Ovary (tissue), 10 donors: ENCODE measurements at places on chromosomes 2 and 18. TPM values are rescaled to one million over a fixed set of nuclear protein-coding genes. Genes with fewer than 3 reads are reported as not detected.

ANKRD36 gene
- total RNA-seq = 31.2 TPM

COLEC12 gene
- total RNA-seq = 5.9 TPM

ERICH2 gene
- 1.5 TPM for total RNA-seq

CENPA gene
- not detected for total RNA-seq

DNA sequence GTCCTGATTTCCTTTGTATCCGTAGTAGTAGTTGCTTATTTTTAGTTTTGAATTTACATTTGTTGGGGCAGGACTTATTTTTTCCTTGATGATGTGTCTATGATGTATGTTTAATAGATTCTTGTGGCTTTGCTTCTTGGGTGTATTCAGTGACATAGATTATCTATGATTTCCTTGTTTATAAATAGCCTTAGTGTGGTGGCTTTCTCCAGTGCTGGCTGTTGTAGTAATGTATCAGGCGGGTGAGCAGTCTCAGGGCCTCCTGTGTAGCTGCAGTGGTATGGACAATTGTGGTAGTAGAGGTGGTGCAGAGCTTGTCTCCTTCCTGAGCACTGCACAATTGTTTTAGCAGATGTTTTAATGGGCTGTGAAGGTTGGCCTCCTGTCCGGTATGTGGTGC is 60.5 kb downstream of the SMCHD1 start:
- H3K4me1 ChIP-seq = peaks cover 7% of the 10 kb centered on the region
- no peaks in the 10 kb centered on the region for H3K36me3 ChIP-seq

DNA sequence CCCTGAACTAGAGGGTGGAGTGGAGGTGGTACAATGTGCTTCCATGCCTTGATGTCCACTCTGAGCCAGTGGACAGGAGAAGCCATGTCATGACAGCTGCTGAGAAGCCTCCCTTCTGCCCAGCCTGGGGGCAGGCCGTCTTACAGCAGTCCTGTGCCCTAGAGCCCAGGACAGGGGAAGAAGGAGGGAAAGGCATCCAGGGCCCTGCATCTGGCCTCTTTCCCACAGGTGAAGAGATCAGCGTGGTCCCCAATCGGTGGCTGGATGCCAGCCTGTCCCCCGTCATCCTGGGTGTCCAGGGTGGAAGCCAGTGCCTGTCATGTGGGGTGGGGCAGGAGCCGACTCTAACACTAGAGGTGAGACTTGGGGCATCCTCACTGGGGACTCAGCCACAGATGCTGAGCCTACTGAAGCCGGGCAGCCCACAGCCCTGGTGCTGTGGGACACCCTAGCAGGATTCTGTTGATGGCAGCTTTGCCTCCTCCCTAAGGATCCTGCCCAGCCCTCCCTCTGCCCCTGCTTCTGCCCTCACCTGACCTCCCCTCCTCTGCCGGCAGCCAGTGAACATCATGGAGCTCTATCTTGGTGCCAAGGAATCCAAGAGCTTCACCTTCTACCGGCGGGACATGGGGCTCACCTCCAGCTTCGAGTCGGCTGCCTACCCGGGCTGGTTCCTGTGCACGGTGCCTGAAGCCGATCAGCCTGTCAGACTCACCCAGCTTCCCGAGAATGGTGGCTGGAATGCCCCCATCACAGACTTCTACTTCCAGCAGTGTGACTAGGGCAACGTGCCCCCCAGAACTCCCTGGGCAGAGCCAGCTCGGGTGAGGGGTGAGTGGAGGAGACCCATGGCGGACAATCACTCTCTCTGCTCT is 3.1 kb downstream of the IL36RN start:
- no peak overlapping the region for H3K4me3 ChIP-seq
- no peaks in the 10 kb centered on the region for H3K27me3 ChIP-seq
- no peak overlapping the region for H3K27ac ChIP-seq
- H3K4me1 ChIP-seq = no peaks in the 10 kb centered on the region

GRCh38 chr18:31498574-31499524 is 872 bp downstream of the DSG2 start:
- H3K27me3 ChIP-seq = no peaks in the 10 kb centered on the region
- peak overlapping the region; percentile 50 for H3K4me3 ChIP-seq
- H3K27ac ChIP-seq = peak overlapping the region; percentile 42

DNA sequence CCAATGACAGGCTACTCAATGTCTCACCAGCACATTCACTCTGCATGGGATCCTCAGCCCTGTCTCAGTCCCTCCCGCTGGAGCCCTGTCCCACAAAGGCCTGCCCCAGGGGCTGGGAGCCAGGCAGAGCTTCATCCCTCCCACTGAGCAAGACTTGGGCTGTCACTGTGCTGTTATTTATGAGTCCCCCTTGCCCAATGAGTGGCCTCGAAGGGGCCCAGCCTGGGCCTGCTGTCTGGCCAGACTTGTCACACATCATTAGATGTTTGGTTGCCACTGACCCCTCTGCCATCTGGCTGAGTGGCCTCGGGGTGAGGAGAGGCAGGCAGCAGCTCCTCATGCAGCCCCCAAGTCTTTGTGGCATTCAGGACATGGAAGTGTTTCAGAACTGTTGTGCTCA is 330.6 kb upstream of the SKOR2 start:
- H3K27me3 ChIP-seq = no peaks in the 10 kb centered on the region
- no peak for DNase-seq
- no peaks in the 10 kb centered on the region for H3K4me1 ChIP-seq
- no peak overlapping the region for H3K27ac ChIP-seq

- H3K36me3 ChIP-seq = no peaks in the 10 kb centered on the region
- no peak for DNase-seq
- no peaks in the 10 kb centered on the region for H3K27me3 ChIP-seq
- no peaks in the 10 kb centered on the region for H3K4me1 ChIP-seq
- H3K27ac ChIP-seq = no peak overlapping the region
- H3K4me3 ChIP-seq = no peak overlapping the region
These were observed 91.6 kb upstream of the TANK start for GRCh38 chr2:161068670-161069069.

DNA sequence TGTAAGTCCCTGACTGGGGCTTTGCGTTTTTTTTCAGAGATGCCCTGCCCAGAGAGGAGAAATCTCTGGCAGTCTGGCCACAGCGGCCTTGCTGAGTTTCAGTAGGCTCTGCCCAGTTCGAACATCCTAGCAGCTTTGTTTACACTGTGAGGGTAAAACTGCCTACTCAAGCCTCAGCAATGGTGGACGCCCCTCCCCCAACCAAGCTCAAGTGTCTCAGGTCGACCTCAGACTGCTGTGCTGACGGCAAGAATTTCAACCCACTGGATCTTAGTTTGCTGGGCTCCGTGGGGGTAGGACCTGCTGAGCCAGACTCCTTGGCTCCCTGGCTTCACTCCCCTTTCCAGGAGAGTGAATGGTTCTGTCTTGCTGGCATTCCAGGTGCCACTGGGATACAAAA is 31.7 kb downstream of the L3MBTL4 start:
- no peaks in the 10 kb centered on the region for H3K4me1 ChIP-seq
- DNase-seq = no peak

GRCh38 chr2:72923833-72924352 is 6.6 kb downstream of the EMX1 start:
- no peak overlapping the region for H3K27ac ChIP-seq
- H3K4me1 ChIP-seq = peaks cover 8% of the 10 kb centered on the region
- no peaks in the 10 kb centered on the region for H3K27me3 ChIP-seq
- H3K4me3 ChIP-seq = no peak overlapping the region
- no peaks in the 10 kb centered on the region for H3K36me3 ChIP-seq
- no peak for DNase-seq

DNA sequence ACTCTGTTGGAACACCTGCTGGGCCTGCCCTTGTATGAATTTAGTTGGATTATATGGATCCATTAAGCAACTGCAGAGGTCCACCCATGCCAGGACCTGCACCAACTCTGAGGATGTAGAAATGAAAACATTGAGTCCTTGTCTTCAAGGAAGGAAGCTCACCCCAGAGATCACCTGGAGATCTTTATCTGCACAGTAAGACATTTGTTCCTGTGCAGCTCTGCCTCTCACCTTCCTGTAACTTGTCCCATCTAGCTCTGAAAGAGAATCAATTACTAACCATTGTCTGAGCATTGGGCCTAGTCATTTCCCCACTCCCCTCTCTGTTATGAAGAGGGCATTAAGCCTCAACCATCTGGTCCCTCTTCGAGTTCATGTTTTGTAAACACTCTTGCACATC is 105.2 kb upstream of the YWHAQ start:
- H3K36me3 ChIP-seq = no peaks in the 10 kb centered on the region
- H3K4me1 ChIP-seq = peaks cover 2% of the 10 kb centered on the region
- H3K27ac ChIP-seq = no peak overlapping the region
- H3K4me3 ChIP-seq = no peak overlapping the region

GRCh38 chr2:198638577-198638976 is 819.2 kb downstream of the SATB2 start:
- H3K4me1 ChIP-seq = no peaks in the 10 kb centered on the region
- no peaks in the 10 kb centered on the region for H3K36me3 ChIP-seq
- H3K27ac ChIP-seq = no peak overlapping the region
- DNase-seq = no peak
- H3K27me3 ChIP-seq = no peaks in the 10 kb centered on the region

- H3K36me3 ChIP-seq = no peaks in the 10 kb centered on the region
- no peaks in the 10 kb centered on the region for H3K4me1 ChIP-seq
- H3K4me3 ChIP-seq = no peak overlapping the region
- no peaks in the 10 kb centered on the region for H3K27me3 ChIP-seq
- no peak for DNase-seq
- no peak overlapping the region for H3K27ac ChIP-seq
These were observed 674.0 kb downstream of the PLCL1 start for GRCh38 chr2:198478361-198478760.

GRCh38 chr2:154242687-154243086 is 371.0 kb downstream of the GALNT13 start:
- no peaks in the 10 kb centered on the region for H3K36me3 ChIP-seq
- no peak for DNase-seq
- no peaks in the 10 kb centered on the region for H3K27me3 ChIP-seq
- no peak overlapping the region for H3K4me3 ChIP-seq

DNA sequence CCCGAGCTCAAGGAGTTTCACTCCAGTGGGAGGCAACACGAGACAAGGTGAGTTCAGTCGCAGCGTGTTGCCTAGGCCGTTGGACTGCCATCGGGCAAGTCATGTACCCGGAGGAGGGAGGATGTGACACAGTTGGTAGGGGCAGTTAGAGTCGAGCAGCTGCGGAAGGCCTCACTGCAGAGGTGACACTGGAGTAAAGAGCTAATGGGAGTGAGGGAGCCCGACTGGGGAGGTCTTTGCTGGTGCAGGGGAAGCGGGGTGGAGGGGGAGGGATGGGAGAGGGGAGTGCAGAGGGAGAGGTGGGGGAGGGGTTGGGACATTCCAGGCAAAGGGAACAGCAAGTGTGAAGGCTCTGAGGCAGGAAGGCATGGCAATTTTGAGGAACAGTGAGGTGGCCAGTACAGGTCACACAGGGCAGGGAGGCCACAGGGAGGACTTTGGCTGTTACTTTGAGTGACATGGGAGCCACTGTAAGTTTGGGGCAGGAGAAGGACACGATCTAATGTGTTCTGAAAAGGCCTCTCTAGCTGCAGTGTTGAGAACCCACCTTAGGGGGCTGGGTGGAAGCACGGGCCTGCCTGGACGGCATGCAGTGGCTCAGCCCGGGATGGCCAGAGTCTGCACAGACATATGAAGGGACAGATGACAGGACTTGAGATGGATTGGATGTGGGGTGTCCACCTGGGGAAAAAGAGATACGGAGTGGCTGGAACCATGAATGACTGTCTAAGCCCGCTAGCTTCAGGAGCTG is 61.1 kb downstream of the KCNF1 start:
- no peak overlapping the region for H3K4me3 ChIP-seq
- no peak for DNase-seq
- no peaks in the 10 kb centered on the region for H3K36me3 ChIP-seq
- no peaks in the 10 kb centered on the region for H3K27me3 ChIP-seq

GRCh38 chr2:112065966-112066365 is 10.9 kb downstream of the TMEM87B start:
- H3K27me3 ChIP-seq = no peaks in the 10 kb centered on the region

DNA sequence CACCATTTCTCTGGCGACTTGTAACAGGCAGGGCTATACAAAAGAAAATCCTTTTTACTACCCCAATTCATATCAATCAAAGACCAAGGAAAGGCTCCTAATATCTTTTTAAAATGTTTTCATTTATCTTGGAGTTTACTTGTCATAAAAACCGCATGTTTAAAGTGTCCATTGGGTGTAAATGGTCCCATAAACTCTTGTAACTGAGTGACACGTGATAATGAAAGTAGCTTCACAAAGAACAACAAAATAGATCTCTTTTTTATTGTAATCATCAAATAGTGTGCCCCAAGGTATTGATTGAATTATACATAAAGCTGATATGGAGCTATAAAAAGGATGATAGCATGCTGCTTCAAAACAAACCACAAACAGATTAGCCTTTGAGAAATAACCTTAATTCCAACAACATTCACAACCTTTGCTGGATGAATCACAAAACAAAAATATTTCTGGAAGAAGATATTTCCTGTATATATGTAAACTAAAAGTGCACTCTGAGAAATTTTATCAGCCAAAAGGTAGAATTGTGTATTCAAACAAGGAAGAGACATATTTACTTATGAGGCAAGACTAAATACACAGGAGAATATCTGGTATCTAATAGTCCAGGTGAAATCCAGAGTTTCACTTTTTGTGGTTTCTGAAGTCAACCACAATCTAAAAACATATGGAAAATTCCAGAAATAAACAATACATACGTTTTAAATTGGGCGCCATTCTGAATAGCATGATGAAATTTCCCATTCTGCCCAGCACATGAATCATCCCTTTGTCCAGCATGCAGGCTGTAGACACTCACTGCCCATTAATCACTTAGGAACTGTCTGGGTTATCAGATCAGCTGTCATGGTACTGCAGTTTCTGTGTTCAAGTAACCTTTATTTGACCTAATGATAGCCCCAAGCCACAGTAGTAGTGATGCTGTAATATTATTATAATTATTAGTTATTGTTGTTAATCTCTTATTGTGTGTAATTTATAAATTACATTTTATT is 237.5 kb downstream of the PIK3C3 start:
- H3K27me3 ChIP-seq = no peaks in the 10 kb centered on the region
- no peak overlapping the region for H3K27ac ChIP-seq
- no peaks in the 10 kb centered on the region for H3K4me1 ChIP-seq
- H3K36me3 ChIP-seq = no peaks in the 10 kb centered on the region

DNA sequence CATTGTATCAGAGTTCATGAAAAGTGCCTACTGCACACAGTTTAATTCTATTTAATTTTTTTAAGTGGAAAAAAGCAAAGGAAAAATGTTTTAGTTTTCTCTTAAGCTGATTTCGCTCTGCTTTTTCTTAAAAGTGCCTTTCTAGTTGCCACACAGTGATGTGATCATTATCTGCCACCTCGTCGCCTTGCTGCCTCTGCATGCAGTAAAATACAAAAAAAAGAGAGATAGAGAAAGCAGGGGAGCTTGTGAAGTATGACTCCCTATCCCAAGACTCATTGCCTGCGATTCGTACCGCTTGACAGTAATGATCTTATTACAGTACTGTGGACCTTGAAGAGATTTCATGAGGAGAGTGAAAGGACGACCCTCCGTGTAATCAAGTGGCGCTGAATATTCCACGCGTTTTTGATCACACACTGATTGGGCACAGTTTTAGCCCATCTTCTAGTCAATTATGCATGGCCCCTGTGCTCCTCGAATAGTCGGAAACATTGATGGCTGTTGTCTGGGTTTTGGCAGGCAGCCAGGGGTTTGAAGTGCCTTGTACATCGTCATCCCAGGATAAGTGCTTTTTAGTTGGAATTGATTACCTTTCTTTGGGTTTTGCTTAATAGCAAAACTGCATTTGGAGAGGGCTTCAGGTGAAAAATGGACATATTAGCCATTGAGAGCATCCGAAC is 188.3 kb downstream of the GBX2 start:
- H3K4me3 ChIP-seq = no peak overlapping the region
- no peak for DNase-seq
- H3K36me3 ChIP-seq = no peaks in the 10 kb centered on the region

GRCh38 chr2:138201286-138201685 is 237.0 kb downstream of the HNMT start:
- H3K4me3 ChIP-seq = no peak overlapping the region
- H3K36me3 ChIP-seq = no peaks in the 10 kb centered on the region
- no peak for DNase-seq
- no peak overlapping the region for H3K27ac ChIP-seq
- H3K27me3 ChIP-seq = no peaks in the 10 kb centered on the region
- H3K4me1 ChIP-seq = no peaks in the 10 kb centered on the region
